ENCODE measurements at places on chromosomes 1 and 21.
A peak's percentile ranks its signal among the peaks of the same experiment; 100 is the strongest.

GRCh38 chr1:41414296-41414695 is 53.1 kb downstream of the FOXO6 start:
- DNase-seq, result no peak

DNA sequence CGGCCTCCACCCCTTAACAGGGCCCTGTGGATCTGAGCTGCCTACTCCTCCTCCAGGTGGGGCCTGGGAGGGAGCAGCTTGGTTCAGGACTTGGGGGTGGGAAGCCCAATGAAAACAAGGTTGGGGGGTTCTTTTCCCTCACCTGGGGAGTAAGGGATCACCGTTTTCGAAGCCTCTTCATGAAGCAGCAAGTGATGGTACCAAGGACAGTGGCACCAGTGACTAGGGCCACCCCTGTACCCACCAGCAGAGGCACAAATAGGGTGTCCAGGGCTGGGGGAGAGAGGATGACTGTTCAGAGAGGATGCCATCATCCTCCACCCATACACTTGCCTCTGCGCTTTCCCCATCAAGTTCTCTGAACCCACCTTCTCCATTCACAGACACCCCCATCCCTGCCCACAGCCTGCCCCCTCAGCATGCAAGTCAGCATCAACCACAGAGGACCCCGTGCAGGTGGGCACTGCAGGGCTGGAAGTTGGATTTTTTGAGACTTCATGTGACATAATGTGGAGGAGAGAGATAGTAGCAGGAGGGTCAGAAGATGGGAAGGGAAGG is 6.7 kb downstream of the IGSF8 start:
- DNase-seq, result no peak

DNA sequence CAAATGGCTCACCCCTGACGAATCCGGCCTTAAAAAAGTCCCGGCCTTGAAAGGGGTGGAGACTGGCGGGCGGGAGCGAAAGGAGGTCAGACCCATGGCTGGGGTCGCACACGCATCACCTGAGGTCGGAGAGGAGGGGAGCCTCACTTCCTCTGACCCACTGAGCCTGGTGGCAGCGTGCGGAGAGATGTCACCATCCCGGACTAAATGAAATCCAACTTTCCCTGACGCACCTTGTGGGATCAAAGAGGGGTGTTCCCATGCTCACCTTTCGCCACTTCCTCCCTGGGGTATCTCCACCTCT is 709 bp upstream of the SLC41A1 start:
- DNase-seq, result no peak

- DNase-seq, result no peak
These were observed 794.2 kb upstream of the ADGRL2 start for GRCh38 chr1:81006502-81006901.

DNA sequence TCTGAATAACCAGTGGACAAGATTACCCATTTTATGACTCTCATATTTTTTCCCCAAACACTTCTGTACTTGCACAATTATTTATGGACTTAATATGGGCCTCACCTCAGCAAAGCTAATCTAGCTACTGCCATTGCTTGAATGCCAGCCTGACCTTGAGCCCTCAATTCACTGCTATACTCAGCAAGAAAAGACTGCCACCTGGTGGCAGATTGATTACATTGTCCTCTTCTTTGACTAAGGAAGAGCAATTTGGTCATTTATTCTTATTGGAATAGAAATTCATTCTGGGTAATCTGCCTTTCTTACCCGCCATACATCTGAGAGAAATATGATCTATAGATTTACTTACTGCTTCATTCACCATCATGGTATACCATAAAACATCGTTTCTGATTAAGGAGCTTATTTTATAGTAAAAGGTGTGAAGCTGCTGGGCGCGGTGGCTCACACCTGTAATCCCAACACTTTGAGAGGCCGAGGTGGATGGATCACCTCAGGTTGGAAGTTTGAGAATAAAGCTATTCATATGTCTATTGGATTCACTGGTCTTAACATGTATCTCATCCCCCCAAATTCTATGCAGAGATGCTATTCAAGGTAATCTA is 32.9 kb upstream of the DIPK1A start:
- DNase-seq, result peak; percentile 70

GRCh38 chr1:148160343-148161052 is 8.4 kb upstream of the NBPF11 start:
- no peak for DNase-seq

GRCh38 chr21:38234395-38235142 is 22.2 kb upstream of the KCNJ15 start:
- no peak for DNase-seq

DNA sequence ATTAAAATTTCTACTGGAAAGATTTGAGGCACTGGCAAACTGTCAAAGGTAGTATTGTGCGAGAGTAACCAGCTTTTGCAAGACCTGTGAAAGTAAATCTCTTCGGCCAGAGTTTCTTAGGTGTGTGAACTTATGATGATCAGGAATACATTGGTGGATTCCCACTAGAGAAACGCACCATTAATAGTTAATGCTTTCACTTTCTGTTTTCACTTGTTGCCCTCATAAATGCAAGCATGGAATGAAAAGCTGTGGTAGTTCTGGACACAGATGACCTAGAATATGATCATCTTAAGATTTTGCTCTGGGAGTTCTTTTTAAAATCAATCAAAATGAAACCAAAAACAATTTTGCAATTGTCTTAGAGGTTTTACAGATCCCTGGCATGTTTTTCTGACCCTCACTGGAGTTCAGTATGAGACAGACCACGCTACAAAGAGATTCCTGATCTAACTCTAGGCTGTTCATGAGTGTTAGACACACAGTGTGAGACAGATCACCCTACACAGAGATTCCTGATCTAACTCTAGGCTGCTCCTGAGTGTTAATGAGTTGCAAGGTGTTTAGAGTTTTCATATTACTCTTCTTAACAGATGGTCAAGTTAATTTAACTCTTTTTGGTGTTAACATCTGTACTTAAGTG is 98.8 kb downstream of the SDCCAG8 start:
- no peak for DNase-seq

- no peak for DNase-seq
These were observed 6.4 kb upstream of the SMPDL3B start for GRCh38 chr1:27928216-27928954.

- DNase-seq, result no peak
These were observed 30.5 kb upstream of the COA6 start for GRCh38 chr1:234342774-234343173.

DNA sequence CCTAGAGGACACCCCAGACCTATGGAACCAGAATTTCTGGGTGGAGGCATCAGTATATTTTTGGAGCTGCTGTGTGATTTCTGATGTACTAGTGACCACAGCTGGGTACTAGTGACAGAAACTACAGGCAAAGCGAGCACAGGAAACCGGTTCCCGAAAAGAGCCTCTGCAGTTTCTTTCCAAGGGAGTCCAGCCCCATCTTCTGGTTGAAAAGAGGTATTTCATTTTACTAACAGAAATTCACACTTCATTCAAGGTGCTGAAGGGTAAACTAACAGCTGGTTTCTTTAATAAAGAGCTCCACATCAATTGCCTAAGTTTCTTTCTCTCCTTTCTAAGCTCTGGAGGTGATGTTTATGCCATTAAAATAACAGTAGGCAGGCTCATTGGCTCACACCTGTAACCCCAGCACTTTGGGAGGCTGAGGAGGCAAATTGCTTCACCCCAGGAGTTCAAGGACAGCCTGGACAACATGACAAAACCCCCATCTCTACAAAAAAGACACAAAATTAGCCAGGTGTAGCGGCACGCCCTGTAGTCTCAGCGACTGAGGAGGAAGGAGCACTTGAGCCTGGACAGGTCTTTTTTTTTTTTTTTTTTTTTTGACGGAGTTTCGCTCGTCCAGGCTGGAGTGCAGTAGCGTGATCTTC is 22.0 kb downstream of the THAP3 start:
- peak; percentile 62 for DNase-seq

- no peak for DNase-seq
These were observed 47.7 kb downstream of the PGM1 start for GRCh38 chr1:63640633-63641567.

DNA sequence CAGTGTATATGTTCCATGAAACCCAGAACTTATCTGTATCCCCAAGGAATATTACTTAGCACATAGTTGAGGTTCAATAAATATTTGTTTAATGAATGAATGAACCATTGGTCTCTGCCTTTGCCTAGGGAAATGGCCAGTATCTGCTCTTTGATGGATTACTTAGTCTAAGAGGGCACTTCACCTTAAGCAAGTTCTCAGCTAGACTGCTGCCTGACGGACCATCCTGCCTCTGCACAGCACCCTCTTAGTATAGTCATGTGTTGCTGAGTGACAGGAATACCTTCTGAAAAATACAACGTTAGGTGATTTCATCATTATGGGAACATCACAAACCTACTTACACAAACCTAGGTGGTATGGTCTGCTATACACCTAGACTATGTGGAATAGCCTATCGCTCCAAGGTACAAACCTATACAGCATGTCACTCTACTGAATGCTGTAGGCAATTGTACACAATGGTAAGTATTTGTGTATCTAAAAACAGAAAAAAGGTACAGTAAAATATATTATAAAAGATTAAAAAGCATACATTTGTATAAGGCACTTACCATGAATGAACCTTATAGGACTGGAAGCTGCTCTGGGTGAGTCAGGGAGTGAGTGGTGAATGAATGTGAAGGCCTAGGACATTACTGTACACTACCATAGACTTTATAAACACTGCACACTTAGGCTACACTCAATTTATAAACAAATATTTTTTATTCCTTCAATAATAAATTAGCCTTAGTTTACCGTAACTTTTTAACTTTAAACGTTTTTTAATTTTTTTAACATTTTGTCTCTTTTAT is 83.7 kb upstream of the LRRC8D start:
- no peak for DNase-seq

- no peak for DNase-seq
These were observed 7.9 kb upstream of the GNPAT start for GRCh38 chr1:231232870-231233734.

- no peak for DNase-seq
These were observed 3.6 kb downstream of the LEPR start for GRCh38 chr1:65423884-65424572.

GRCh38 chr1:53485478-53486394 is 26.5 kb downstream of the DMRTB1 start:
- DNase-seq, result peak; percentile 11

GRCh38 chr21:45365608-45366241 is 39.2 kb upstream of the COL18A1 start:
- DNase-seq, result no peak

DNA sequence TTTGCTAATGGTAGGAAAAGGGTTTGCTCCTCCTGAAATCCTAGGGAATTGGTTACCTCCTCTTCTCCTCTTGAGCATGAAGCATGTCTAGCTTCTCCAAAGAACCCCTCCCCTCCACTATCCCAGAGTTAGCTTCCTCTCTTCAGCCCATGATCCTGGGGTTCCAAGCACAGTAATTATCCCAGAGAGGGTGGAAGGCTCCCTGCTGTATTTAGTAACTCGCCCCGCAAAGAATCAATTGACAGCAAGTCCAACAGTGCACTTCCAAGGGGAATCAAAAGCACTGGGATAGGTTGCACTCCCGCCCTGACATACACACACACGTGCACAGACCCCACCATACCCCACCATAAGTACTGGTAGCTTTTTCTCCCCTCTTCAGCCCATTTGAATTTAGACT is 3.1 kb downstream of the S100A8 start:
- no peak for DNase-seq
